ENCODE measurements at places on chromosomes 7 and 10.

GRCh38 chr7:46545790-46546189 is 624.7 kb upstream of the IGFBP3 start:
- no peak for DNase-seq

- DNase-seq = no peak
Measured at GRCh38 chr7:111568419-111568818, 6.1 kb upstream of the IMMP2L start.

DNA sequence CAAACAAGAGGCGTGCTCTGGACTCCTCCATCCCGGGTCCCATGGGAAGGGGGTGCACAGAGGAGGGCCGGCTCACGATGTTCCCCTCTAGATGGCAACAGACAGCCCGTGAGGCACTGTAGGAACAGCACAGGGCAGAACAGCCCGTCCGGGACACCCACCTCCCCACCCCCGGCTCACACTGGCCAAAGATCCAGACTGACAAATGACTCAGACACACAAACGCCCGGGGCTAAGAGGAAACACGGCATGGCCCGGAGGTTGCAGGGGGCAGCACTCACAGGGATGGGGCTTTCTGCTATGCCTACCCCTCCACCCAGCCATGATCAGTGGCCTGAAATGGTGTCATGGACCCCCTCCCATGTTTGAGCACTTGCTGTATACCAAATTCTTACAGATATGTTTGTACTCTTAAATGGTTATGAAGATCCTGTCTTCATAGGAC is 4.9 kb upstream of the ELN start:
- DNase-seq = no peak

DNA sequence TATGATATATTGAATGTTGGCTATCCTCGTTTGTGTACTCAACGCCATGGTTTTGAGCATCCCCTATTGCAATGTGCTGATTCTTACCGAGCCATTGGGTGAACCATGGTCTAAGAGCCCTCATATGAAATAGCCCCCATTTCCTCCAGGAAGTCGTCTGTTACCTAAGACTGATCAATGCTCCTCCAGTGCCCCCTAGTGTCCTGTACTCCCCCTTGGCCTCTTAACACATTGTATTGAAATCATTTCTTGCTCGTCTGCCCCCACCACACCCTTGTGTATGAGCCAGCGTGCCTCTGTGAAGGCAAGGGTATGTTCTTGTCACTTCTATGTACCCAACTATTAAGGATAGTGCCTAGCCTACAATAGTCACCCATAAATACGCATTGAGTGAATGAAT is 11.2 kb upstream of the SLC35B4 start:
- no peak for DNase-seq

- DNase-seq = no peak
Measured at GRCh38 chr10:125633517-125633999, 49.4 kb downstream of the TEX36 start.

DNA sequence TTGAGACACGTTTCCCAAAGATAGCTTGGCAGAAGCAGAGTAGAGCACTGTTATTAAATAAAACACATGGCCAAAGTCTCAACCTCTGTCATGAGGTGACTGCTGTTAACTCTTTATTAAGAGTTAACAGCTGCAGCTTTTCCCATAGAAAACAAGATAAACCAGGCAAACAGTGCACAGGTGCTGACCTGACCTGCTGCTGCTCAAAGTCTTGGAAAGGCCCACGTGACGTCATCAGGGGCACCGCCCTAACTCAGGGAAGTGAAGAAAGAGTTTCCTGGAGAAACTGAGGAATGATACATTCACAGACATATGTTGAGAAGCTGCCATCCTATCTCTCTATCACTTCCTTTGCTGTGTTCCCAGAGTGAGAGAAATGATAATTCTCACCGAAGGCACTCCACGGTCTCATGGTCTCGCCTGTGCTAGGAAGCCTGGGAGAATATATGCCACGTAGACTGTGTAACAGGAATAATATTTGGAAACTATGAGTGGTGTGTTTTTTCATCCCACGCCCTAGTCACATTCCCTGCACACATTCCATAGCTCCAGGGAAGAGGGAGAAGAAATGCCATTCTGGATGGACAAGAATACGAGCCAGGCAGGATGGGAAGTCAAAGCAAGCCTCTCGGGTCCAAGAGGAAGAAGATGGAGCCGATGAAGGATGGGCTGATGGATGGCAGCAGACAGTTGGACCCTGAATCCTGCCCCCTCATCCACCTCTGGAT is 146.2 kb upstream of the NFE2L3 start:
- no peak for DNase-seq

GRCh38 chr10:119931871-119932270 is 39.3 kb downstream of the SEC23IP start:
- DNase-seq = no peak

DNA sequence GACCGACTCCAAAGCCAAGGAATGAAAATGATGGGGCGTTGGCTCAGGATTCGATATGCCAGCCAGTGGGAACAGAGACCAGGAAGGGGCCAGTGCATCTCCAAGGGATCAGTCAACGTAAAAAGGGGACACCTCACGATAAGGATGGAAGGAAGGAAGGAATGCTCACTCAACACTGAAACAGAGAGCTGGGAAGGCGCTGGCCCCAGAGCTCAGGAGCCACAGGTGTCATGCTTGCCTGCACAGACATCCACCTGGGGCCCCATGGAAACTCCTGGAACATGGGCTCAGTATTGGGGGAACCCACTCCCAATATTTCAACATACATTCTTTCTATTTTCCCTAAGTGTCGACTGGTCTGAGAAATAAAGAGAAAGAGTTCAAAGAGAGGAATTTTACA is 5.3 kb downstream of the MMRN2 start:
- DNase-seq = no peak

DNA sequence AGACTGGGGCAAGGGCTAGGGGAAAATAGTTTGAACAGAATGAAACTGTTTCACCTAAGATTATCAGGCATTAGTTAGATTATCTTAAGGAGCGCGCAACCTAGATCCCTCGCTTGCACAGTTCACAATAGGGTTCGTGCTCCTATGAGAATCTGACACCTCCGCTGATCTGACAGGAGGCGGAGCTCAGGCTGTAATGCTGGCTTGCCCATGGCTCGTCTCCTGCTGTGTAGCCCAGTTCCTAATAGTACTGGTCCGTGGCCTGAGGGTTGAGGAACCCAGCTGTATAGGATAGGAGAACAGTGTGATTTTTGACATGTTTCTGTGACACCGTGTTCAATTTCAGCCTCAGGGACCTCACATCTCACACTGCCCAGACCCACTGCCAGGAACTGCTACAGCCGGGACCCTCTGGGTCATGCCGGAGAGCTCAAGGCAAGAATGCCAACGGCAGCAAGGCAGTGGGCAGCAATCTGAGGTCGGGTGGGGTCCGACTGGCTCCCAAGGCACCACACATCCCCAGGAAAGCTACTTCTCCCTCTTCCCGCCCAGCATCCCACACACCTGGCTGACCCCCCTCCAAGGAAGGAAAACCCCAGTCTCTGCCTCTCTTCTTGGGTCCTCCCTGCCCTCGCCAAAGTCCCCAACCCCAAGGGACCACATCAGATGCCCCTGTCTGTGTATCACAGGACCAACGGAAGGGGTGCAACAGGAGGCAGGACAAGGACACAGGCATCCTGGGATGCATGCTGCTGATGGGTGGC is 31.7 kb downstream of the CAMK2B start:
- DNase-seq = no peak

- no peak for DNase-seq
Measured at GRCh38 chr7:6367701-6368211, 80.0 kb downstream of the DAGLB start.

- DNase-seq = no peak
Measured at GRCh38 chr10:88228130-88228529, 355.0 kb downstream of the RNLS start.

DNA sequence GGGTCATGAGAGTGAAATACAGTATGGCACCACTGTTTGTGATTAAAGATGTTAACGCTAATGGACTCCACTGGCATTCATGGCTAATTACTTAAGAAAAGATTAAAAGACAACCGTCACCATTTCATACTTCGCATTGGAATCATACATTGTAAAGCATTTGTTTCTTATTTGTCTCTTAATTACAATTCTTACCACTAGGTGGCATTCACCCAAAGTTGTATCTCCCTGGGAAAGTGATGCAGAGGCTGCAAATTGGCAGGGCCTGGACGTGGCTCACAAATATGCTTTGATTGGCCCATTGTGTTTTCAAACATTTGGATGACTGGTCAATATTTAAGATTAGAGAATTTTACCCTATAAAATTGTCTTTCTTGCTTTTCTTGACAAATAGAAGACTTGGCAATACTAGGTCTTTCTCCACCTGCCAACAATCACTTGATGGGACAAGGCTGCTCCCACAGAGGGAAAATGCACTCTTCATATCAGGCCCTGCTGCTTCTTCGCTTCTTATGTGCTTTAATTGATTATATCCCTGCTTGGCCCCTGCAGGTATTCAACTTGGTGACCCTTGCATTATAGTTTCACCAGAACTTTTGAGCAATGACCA is 72.1 kb upstream of the STARD3NL start:
- DNase-seq = no peak

GRCh38 chr10:78223088-78223487 is 189.4 kb downstream of the RPS24 start:
- DNase-seq = no peak

DNA sequence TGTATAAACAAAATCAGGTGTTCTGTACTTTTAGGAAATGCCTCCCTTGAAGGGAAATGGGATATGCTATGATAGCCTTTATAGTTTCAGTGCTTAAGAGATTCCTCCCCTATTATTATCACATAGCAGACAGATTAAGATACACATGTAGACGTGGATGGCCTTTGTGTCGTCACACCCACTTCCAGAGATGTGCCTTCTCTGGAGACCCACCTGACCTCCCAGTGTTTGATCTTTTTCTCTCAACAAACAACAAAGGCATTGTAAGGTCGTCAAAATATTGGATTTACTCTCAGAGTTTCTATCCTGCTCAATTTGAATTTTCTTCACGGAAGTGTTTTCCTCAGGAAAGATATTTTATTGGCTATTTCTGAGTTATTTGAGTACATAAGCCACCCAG is 25.7 kb upstream of the C1GALT1 start:
- no peak for DNase-seq

DNA sequence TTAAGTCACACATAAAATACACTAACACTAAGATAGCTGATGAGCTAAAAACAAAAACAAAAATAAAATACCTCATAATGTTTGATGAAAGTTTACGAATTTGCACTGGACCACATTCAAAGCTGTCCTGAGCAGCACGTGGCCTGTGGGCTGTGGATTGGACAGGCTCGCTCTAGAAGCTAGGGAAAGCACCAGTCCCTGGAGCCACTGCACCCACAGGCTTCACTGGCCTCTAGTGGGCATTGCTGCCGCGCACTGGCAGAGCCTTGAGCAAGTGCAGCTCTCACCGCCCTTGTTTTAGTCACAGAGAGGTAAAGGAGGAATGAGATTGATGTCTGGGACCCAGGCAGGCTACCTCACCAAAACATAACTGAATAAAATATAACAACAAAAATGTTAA is 67.6 kb downstream of the PAX2 start:
- no peak for DNase-seq

- DNase-seq = no peak
Measured at GRCh38 chr10:11787846-11788245, 35.3 kb upstream of the PROSER2 start.

DNA sequence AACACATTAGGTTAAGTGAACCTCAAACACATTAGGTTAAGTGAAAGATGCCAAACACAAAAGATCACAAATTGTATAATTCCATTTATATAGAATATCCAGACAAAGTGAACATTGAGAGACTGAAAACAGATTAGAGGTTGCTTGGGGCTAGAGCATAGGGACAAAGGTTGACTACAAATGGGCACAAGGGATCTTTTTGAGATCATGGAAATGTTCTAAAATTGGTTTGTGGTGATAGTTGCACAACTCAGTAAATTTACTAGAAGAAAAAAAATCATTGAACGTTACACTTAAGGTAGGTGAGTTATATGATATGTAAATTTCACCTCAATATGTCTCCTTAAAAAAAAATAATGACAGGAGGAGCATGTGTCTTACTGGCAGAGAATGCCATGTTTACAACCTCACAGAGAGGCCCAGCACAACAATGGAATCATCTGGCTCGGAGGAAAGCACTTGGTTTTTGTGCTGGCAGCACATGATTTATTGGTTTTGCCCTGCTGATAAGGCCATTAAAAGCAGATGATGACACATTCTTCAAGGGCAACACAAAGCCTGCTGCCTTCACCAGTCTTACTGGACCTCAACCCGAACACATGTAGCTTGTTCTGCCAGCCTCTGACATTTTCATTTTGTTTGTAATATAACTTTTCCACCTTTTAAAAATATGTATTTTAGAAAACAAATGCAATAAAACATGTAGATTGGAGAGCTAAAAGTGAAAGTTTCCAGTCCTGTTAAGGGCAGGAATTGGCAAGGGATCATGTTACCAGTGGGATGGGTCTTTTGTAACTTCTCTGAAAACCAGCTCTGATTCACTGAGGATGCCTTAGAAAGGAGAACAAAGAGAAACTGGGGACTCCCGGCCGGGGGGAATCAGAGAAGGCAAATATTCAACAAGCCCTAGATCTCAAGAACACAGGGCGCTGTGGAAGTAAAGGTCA is 11.9 kb upstream of the LMOD2 start:
- no peak for DNase-seq

- DNase-seq = no peak
Measured at GRCh38 chr7:25014756-25015155, 34.8 kb upstream of the OSBPL3 start.

GRCh38 chr10:116985611-116986010 is 19.4 kb downstream of the SHTN1 start:
- DNase-seq = no peak

DNA sequence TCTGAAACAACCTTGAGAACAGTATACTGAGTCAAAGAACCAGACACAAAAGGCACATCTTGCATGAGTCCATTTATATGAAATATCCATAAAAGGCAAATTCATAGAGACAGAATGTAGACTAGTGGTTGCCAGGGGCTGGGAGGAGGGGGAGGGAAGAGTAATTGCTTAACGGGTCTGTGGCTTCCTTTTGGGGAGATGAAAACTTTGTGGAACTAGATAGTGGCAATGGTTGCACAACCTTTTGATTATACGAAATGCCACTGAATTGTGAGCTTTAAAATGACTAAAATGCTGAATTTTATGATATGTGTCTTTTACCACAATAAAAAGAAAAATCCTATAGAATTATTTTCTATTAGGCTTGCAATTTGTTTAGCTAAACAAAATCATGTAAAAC is 16.8 kb downstream of the ADRB1 start:
- no peak for DNase-seq

GRCh38 chr10:124522933-124523871 is 61.6 kb downstream of the LHPP start:
- DNase-seq = no peak

GRCh38 chr10:85642421-85643170 is 724.0 kb downstream of the GRID1 start:
- DNase-seq = no peak

DNA sequence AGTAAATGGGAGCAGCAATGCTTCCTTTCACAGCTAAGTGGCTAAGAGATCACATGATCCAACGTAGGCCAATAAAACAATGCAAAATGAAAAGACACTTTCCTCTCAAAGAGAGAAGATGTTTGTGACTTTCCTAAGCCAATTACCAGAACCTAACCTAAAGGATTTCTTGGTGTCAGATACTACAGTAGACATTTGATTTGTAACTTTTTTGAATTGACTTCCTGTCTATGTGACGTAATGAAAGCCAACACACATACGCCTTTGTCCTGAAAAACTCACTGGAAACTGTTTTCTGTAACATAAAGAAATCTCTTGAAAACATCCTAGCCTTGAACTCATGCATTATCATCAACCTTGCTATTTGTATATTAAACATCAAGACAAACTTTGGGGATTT is 417.1 kb downstream of the GPAM start:
- DNase-seq = no peak

- no peak for DNase-seq
Measured at GRCh38 chr7:22361795-22362194, 4.8 kb upstream of the RAPGEF5 start.
